ENCODE measurements at places on chromosomes 4 and X.

DNA sequence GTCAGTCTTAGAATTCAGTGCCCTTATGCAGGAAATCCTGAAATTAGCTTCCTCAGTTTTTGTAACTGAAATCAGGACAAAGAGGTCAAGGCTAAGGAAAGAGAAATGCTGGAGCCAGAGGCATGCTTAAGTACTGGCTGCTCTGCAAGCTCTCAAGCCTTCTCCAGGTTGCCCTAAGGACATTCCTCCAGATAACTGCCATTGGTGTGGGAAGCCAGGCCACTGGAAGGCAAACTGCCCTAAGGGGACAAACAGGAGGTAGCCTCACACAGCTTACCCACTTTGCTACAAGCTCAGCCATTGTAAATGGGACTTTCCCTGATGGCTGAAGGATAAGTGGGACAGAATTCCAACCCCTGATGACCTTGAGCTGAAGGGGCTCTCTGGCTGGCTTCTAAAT lies 606.9 kb upstream of the PCDH10 start:
- DNase-seq: no peak

DNA sequence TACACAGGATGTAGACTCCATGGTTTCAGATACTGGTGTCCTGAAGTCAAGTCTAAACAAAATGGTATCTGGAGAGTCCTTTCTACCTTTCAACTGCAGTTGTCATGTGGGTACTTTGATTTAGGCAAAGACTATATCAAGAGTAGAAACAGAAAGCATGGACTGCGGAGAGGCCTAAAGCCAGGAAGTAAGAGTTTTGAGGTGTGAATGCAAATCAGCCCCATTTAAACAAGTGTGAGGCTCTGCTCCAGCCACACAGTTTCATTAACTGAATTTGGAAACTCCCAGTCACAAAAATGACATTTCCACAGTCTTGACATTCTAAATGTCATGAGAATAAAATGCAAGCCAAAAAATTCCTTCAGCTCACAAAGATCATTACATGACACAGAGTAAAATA lies 87.2 kb upstream of the MCF2 start:
- no peak for DNase-seq

DNA sequence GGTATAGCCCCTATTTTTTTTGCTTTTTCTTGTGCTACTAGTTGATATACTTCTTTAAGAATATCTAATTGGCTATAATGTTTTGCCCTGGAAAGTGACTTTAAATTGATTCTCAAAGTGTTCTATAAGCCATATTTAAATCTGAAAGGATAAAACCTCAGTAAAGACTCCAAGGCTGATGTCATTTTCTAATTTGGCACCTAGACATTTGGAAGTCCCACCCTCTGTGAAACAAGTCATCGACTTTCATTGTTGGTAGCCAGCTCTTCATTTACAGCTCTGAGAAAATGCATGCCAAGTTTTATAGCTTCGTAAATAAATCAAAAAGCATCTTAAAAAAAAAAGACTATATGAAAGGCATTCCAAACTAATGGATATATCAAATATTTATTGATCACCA lies 18.0 kb upstream of the STAG2 start:
- DNase-seq: no peak

GRCh38 chrX:133482056-133482952 lies 67.0 kb upstream of the GPC4 start:
- DNase-seq: no peak

DNA sequence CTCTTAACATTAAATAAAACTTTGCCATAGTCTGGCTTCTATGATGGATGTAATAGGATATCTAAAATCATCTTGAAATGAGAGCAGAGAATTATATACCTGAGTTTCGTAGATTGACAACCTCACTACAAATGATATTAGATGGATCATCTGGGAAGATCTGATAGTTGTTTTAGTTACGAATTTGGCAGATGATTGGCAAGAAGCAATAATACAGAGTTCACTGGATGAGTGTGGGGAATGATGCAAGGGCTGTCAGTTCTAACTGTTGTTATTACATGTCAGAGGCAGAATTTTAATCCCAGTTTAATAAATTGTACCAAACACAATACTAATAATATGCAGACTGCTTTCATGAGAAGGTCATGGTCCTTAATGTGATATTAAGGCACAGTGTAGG lies 585.2 kb downstream of the TRAM1L1 start:
- DNase-seq: no peak

GRCh38 chrX:96692454-96692853 lies 7.8 kb downstream of the DIAPH2 start:
- DNase-seq: no peak

GRCh38 chrX:23822841-23823240 lies 39.9 kb downstream of the SAT1 start:
- no peak for DNase-seq

Measured in ELR (cell line).